ENCODE measurements at places on chromosomes 1 and 21.

DNA sequence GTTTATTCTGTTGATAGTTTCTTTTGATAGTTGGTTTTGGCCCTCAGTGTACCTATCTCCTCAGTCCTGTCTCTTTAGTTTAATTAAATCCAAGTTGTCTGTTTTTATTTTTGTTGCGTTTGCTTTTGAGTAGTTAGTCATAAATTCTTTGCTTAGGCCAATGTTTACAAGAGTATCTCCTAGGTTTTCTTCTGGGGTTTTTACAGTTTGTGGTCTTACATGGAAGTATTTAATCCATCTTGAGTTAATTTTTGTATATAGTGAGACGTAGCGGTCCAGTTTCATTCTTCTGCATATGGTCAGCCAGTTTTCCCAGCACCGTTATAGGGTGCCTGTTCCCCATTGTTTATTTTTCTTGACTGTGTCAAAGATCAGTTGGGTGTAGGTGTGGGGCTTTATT is 139.4 kb downstream of the POU2F1 start:
- DNase-seq: no peak

GRCh38 chr1:175757381-175758015 is 14.1 kb upstream of the TNR start:
- DNase-seq: no peak

- DNase-seq: no peak
These were observed 16.0 kb upstream of the POU3F1 start for GRCh38 chr1:38062361-38063288.

- DNase-seq: no peak
These were observed 10.5 kb upstream of the RNF223 start for GRCh38 chr1:1084372-1085170.

DNA sequence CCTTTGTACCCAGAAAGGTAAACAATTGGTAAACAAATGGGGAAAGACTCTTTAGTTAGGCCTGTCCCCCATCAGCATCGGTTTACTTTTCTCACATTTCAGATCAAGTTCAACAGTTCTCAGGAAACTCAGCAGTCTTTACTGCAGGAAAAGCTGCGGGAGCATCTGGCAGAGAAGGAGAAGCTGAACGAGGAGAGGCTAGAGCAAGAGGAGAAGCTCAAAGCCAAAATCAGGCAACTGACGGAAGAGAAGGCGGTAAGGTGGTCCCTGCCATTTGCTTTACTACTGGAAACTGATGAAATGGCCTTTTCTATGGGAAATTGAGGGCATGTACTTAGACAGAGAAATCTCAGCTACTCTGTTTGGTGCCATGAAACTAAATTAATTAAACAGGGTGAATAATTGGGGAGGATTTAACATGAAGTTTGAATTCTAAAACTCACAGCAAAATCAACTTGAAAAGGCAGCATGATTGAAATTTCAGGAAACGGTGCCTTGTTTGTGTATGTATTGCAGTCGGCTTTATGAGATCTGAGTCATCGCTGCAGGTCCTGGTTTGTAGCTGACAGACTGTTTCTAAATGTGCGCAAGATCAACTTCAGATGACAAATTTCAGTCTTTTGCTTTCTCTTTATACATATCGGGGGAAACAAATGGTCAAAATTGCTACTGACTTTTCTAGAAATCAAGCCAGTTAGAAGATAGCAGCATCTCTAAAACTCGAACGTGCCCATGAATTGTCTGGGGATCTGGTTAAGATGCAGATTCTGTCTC is 67.9 kb upstream of the EFHD2 start:
- peak; percentile 48 for DNase-seq

- no peak for DNase-seq
These were observed 38.1 kb downstream of the TRPM2 start for GRCh38 chr21:44391345-44392091.

DNA sequence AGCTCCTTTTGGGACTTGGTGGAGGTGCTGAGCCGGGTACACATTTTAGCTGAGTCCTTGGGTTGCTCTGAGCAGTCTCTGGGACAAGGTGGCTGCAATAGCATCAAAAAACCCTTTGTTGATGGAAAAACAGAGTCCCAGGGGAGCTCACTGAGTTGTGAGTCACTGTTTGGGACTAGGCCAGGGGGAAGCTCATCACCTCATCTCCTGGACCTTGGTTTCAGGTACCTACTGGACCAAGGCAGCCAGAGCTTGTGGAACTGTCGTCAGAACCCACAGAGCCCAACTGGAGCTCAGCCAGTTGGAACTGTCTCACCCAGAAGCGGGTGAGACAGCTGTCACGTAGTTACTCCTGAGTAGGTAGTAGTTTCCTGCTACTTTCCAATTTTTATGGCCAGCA is 146.7 kb downstream of the HLX start:
- no peak for DNase-seq

All from CD4-positive, alpha-beta T cell treated with Interleukin-15 for 4 hours (primary cell).